T-helper 1 cell (primary cell): ENCODE measurements at places on chromosomes 5 and 9.

DNA sequence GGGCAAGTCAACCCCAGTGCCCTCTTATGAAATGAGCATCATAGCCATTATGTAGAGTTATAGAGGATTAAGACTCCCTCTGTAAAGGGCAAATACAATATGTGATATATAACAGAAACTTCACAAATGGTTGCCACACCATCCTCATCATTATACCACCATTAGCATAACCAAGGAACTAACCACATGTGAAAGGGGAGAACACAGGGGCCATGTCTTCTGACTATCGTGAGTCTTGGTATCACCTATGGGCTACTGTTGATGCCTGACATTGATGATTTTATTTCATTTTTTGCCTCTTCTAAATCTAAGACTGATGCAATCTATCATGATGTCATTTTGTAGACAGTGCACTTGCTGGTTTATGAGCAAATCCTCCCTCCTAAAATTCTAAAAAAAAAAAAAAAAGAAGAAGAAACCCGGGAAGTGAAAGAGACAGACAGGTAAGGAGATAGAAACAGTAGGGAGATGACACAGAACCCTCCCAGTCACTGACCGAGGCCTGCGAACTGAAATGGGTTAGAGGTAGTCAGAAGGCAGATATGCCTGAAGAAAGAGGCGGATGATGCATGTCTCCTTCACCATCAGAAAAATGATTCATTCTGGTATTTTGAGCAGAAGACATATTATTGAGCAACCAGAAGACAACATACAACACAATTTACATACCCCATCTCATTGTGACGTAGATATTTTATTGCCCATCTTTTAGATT is 266.0 kb downstream of the DMAC1 start:
- peak; percentile 67 for DNase-seq

- no peak for DNase-seq
Observed at GRCh38 chr9:78004478-78005229, 27.0 kb downstream of the GNAQ start.

GRCh38 chr9:138049085-138049778 is 171.7 kb downstream of the CACNA1B start:
- no peak for DNase-seq

DNA sequence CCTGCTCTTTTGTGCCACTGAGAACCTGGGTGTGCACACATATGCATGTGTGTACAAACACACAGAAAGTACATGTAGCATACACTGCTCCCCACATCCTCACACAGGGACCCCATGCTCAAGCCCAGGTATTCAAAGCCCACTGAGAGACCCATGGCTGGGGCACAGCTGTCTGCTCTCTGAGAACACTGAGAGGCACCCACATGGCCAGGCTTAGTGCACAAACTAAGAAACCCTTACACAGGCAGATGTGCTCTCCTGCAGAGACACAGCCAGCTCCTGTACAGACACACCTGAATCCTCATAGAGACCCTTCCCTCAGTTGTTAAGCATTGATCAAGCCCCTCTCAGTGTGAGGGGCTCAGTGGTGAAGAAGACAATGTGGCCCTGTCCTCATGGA is 92.5 kb downstream of the CACNA1B start:
- no peak for DNase-seq

DNA sequence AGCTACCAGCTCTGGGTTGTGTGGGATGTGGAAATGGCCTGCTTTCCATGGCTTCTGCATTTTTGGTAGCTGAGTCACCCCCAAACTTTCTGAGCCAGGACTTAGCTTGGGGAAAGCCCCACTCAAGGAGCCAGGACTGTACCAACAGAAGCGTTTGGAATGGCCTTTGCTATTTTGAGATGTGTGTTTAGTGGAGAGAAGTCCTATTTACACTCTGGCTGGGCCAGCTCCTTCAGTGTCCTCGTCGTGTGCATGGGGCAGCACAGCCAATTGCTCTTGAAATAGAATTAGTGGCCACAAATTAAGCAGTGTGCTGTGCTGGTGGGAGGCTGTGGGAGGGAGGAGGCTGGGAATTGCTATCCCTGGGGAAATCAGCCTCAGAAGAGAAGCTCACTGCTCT is 51.6 kb downstream of the ENTREP1 start:
- DNase-seq: no peak

GRCh38 chr5:58447226-58447625 is 12.7 kb downstream of the PLK2 start:
- no peak for DNase-seq

- DNase-seq: no peak
Observed at GRCh38 chr5:180082633-180083420, 11.3 kb upstream of the RNF130 start.

DNA sequence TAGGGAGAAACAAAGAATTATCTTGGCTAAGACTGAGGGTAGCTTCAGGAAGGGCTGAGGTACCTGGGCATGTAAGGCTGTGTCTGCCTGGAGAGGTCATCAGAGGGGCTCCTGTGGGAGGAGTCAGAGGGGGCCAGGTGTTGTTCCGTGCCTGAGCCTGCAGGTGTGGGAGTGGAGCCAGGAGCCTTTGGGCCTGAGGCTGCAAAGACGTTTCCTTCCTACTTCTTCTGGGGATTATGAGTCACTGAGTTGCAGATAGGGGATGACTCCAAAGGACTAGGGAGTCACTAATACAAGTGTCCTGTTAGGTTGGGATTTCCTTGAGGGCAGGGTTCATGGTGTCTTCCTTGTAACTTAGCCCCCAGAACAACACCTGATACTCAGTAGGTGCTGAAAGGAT is 391.1 kb downstream of the ARHGEF28 start:
- DNase-seq: no peak

DNA sequence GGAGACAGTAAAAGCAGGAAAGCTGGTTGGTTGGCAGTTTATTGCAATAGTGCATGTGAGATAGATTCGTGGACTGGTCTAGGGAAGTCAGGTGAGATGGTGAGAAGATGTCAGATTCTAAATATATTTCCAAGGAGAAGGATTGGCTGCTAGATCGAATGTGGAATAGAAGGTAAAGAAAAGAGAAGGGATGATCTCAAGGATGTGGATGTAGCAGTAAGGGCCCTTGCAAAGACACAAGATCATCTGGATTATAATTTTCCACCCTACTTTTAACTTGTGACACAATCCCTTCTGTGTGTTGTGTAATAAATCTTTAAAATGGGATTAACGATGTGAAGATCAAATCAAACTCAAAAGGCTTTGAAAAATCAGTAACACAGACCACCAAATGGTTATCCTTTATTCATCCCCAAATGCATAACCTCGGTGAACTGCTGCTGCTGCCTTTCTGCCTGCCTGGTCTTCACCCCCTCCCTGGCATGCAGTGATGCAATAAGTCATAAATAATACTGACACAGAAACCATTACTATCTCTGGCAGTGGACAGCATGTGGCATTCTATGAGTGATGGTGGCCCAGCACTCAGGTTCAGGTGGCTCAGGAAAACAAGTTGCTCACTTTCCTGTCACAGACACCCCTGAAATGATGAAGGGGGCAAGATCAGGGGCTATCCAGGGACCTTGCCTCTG is 178.4 kb downstream of the FAM114A2 start:
- DNase-seq: no peak

DNA sequence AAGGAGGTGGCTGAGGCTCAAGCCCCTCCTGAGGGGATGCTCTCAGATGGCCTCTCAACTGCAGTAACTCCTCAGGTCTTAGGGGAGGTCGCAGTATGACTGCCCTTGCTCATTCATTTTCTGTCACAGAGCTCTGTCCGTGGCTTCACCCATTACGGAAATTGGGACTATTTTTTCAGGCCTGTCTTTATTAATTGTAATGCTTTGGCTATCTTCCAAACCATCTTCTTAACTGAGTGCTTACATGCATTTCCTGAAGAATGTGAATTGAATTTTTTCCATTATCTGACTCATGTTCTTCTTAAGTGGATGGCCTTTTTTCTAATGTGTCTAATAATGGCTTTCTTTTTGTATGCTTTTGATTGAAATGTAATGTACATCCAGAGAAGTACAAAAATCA is 36.4 kb upstream of the SV2C start:
- no peak for DNase-seq

- DNase-seq: no peak
Observed at GRCh38 chr5:127909821-127910220, 173.7 kb upstream of the SLC12A2 start.

- no peak for DNase-seq
Observed at GRCh38 chr9:99150451-99151171, 45.7 kb downstream of the TGFBR1 start.

GRCh38 chr5:16464664-16465543 is 696 bp downstream of the ZNF622 start:
- DNase-seq: no peak

DNA sequence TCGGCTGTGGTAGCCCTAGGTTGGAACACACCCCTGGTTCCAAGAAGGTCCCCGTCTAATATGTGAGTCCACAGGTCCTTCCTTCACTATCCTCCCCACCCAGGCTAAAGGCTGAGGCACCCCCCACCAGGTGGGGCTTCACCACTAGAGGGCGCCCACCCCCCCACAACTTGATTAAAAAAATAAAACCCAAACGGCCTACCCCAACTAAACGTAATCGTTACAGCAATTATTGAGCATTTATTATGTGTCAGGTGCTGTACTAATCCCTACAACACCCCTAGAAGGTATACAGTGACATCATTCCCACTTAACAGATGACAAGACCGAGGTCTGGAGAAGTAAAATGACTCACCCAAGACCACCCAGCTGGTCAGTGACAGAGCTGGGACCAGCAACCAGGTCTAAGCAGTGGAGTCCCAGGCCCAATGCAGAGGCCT is 65.0 kb downstream of the FGF18 start:
- DNase-seq: no peak

- DNase-seq: no peak
Observed at GRCh38 chr9:16726718-16727451, 143.6 kb downstream of the BNC2 start.

- DNase-seq: no peak
Observed at GRCh38 chr5:34051374-34051980, 8.5 kb upstream of the C1QTNF3 start.

DNA sequence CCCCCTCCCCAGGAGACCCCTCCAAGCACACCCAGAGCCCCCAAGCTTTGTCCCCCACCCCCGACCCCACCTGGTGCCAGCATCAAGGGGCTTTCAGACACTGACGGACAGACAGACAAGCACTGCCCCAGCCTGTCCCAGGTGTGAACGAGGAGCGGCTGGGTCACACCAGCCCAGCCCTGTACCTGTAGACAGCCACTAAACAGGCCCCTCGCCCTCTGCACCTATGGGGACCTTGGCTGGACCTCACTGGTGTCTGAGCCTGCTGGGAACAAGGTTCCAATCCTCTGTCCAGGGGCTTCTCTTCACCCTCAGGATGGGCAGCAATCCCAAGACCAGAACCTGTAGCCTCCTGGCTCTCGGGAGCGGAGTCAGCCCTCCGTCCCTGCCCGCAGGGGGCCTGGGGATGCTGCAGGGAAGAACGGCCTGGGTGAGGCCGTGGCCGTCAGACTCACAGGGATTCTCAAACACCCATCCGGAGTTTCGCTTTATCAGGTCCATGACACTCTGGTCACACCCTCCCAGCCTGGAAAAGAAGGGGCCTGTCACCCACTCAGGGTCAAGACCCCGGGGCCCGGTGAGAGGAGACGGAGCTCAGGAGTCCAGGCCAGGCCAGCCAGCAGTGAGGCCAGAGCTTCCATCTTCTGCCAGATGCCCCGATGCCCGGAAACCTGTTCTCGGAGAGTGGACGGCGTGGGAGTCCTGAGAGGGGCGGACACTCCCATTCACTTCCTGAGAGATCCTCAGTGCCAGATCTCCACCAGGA is 2.8 kb downstream of the LCN6 start:
- no peak for DNase-seq

DNA sequence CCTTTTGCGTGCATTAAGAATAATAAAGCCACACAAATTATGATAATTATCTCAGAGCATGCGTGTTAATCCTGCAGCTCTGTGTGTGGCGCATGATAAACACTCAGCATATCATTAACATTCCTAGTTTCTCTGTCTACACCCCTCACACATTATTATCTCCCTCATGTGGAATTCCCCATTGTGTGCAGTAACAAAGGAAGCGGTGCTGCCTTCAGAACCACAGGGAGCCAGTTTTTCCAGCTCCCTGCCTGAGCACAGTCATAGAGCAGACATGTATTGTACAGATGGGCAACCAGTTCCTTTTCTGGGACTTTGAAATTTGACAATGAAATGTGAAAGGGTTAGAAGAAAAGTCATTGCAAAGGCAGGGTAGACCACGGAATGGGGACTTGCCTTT is 1365.5 kb upstream of the CDH9 start:
- no peak for DNase-seq

- no peak for DNase-seq
Observed at GRCh38 chr5:1343315-1343751, 1.6 kb downstream of the CLPTM1L start.

DNA sequence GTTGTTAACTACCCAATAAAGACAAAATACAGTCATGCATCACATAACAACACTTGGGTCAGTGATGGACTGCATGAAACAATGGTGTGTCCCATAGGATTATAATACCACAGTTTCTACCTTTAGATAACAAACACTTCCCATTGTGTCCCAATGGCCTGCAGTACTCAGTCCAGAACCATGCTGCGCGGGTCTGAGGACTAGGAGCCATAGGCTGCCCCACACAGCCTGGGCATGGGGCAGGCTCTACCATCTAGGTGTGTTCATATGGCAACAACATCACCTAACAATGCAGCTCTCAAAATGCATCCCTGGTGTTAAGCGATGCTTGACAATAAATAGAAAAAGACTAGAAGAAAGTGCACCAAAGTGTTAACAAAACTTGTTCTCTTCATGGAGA is 6.8 kb downstream of the IPPK start:
- no peak for DNase-seq

DNA sequence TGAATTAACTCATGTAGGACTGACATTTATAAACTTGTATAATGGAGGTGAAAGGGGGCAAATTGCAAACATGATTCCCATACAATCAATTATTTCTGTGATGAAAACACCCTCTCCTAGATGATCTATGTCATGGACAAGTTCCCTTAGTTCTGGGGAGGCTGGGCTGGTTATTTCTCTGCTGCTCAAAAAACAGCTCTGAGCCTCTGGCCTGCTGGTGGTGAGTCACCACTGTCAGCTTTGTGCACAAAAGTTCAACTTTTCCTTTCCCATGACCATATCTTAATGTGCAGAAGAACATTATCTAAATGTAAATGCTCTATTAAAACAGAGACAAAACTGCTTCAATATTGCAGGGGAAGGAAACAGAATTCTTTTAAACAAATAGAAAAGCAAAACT is 85.0 kb downstream of the HMHB1 start:
- DNase-seq: no peak

GRCh38 chr5:7420510-7421280 is 24.8 kb downstream of the ADCY2 start:
- no peak for DNase-seq

GRCh38 chr5:13955896-13956295 is 11.4 kb upstream of the DNAH5 start:
- no peak for DNase-seq

- DNase-seq: no peak
Observed at GRCh38 chr5:44869928-44870327, 61.2 kb downstream of the MRPS30 start.

DNA sequence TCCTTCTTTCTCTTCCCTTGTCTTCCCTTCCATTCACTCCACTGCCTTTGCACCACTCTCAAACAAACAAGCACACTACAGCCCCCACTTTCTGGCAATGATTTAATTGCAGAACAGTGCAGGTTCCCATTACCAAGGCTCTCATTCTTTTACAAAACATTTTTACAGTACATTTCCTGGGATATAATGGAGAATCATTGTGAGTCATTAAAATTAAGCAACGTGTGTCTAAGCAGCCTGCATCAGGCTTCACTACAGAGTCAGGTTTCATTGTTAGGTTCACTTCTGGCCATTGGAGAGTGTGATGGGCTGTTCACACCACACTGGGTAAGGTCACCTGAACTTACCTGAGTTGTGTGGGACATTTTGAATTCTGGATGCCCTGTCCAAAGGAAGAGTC is 303.5 kb downstream of the TRIM32 start:
- no peak for DNase-seq

- no peak for DNase-seq
Observed at GRCh38 chr5:109743041-109743531, 53.4 kb downstream of the MAN2A1 start.
